ENCODE measurements at places on chromosomes 5 and 9.

- DNase-seq: no peak
Observed at GRCh38 chr9:129040113-129040643, 3.8 kb downstream of the MIGA2 start.

DNA sequence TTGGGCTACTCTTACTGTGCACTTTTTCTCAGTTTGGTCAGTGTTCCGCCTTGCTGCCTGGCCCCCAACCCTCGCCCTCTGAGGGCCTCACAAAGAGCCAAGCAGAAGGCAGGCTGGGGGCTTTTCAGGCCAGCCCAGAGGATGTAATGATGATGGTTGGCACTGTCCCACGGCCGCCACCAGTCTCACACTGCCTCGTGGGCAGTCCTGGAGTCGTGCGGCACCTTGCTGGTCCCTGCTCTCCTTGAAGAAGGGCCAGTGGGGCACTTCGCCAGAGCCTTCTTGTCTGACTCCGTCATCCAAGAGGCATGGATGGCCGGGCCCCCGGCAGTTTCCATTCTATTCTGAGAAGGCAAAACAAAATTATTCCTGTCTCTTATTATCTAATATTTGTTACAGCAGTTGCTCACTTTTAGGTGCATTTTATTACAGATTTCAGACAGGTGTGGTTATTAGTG is 21.0 kb downstream of the TENT4A start:
- no peak for DNase-seq

- DNase-seq: no peak
Observed at GRCh38 chr9:74848153-74848525, 39.6 kb downstream of the TRPM6 start.

GRCh38 chr5:62649476-62650113 is 71.0 kb downstream of the LRRC70 start:
- DNase-seq: no peak

GRCh38 chr9:7209016-7209715 is 451.4 kb downstream of the KDM4C start:
- no peak for DNase-seq

- DNase-seq: no peak
Observed at GRCh38 chr9:17068671-17069070, 66.2 kb upstream of the CNTLN start.

DNA sequence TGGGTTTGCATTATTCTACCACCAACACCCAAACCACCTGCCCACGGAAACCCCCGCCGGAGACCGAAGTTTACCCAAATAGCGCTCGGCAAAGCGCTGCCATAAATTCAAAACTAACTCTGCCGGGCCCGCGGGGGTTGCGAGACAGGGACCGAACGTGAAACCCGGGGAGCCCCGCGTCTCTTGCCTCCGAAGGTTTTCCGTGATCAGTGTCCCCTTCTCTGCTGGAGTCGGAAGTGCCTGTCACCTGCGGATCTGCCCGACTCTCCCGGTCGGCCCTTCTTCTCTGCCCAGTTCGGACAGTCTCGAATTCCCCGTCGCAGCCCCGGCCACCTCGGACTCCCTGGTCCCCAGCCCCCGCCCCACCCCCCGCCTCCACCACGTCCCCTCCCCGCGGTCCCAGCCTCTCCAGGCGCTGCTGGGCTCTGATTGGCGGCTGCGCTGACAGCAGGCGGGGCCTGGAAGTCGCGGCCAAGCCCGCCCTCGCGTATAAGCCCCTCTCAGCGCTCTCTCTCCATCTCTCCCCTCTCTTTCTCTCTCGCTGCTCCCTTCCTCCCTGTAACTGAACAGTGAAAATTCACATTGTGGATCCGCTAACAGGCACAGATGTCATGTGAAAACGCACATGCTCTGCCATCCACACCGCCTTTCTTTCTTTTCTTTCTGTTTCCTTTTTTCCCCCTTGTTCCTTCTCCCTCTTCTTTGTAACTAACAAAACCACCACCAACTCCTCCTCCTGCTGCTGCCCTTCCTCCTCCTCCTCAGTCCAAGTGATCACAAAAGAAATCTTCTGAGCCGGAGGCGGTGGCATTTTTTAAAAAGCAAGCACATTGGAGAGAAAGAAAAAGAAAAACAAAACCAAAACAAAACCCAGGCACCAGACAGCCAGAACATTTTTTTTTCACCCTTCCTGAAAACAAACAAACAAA is at the start of gene RORB:
TSS of gene RORB (plus strand) at position 517 of the 929 bp plus-strand sequence. CDS start 642 bp downstream, outside the sequence.
- DNase-seq: no peak

GRCh38 chr9:32251539-32251938 is 132.9 kb upstream of the ACO1 start:
- no peak for DNase-seq

GRCh38 chr5:77630114-77630680 is 8.3 kb downstream of the OTP start:
- no peak for DNase-seq

DNA sequence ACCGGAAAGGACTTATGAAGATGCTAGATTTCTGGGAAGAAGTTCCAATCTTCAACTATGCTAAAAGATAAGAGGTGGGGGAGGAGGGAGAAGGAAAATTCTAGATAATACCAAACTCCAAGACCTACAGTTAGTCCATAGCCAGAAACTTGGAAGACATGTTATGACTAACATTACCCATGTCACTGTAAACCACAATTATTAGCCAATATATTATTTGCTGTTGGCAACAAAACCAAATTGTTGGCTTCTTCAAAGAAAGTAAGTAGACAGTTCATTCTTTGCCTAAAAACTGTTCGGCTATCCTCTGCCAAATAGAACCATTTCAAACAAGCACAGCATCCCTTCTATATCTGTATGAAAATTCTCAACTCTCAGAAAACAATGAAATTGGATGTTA is 25.1 kb downstream of the PRLR start:
- no peak for DNase-seq

DNA sequence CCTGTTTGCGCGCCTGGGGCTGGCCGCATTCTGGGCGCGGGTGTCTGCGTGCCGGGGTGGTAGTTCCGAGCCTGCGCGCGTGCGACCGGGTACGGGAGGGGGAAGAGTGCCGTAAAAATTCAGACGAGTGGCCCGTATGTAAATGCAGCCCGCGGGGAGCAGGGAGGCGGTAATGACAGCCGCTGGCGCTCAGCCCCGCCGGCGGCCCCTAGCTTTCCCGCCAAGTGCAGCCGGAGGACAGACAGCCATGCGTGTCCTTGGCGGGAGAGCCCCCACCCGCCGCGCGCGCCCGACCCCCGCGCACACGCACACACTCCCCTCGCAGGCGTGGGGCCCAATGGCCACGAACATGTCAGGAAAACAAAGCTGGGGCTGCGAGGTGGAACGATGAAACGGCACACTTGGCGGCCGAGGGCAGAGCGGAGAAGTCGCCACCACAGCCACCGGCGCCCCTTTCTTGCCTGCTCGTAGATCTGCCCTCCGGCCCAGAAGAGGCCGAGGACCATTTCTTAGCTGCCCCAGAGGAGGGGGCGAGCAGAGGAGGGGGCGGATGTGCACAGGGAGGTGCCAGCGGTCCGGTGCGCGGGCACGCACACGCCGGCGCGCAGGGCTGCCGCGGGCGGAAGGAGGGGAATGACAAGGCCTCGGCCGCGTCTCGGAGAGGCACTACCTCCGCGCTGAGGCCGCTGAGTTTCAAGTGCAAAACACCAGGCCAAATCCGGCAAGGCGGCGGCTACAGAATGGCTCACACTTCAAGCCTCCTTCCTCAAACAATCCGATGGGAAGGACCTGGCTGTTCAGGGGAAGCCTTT is 208.4 kb downstream of the MEF2C start:
- DNase-seq: no peak

GRCh38 chr9:86046071-86046636 is 53.2 kb downstream of the GOLM1 start:
- DNase-seq: no peak

- DNase-seq: peak; percentile 40
Observed at GRCh38 chr9:72524820-72525540, 3.6 kb downstream of the TMC1 start.

- no peak for DNase-seq
Observed at GRCh38 chr5:94181895-94182294, 436.5 kb downstream of the KIAA0825 start.

DNA sequence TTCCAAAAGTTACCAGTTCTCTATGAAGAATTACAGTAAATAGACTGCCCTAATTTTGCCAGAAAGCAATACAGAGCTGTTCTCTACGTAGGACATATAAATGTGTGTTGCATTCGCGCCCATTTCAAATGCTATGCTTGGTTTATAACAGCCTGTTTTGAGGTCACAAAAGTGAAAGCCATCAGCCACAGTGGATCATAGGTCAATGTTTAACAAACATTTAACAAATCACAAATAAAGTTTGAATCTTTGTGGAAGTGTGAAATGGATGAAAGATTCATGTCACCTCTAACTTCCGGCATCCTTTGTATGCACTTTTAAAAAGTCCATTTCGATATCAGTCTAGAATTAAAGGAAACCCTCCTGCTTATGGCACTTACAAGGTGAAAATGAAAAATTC is 371.3 kb downstream of the GLIS3 start:
- DNase-seq: no peak

DNA sequence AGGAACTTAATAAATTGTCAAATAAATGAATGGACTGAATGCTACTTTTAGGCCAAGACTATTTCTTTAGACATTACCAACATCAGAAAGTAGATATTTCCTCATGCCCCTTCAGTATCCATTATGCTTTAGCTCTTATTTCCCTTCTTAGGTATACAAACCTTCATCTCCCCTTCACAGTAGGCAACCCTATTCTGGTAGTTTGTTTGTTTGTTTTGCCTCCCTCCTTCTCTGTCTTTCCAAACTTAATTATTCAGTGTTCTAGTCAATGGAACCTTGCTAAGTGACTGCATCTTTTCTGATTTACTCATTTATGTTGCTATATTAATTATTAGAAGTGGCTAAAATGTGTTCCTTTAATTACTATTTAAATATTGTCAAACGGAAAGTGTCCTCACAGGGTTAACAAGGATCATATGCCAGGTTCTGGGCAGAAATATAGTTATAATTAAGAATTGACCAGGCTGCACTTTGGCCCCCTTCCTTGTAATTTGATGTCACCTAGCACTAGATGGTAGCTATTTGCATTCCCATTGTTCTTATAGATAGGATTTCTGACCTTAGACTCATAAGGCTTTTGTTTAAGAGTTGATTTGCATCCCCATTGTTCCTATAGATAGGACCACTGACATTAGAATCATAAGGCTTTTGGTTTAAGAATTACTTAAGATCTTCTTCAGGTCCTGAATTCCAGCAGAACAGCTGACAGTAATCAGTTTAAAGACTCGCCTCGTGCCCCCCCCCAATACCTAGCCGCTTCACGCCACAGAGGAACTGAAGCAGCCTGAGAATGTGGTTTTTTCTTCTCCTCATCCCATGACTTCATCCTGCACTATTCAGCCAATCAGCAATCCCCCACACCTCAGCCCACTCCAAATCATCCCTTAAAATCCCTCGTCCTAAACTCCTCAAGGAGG is 84.4 kb upstream of the NUDT12 start:
- DNase-seq: no peak

- DNase-seq: no peak
Observed at GRCh38 chr9:73216100-73216499, 64.4 kb downstream of the ANXA1 start.

DNA sequence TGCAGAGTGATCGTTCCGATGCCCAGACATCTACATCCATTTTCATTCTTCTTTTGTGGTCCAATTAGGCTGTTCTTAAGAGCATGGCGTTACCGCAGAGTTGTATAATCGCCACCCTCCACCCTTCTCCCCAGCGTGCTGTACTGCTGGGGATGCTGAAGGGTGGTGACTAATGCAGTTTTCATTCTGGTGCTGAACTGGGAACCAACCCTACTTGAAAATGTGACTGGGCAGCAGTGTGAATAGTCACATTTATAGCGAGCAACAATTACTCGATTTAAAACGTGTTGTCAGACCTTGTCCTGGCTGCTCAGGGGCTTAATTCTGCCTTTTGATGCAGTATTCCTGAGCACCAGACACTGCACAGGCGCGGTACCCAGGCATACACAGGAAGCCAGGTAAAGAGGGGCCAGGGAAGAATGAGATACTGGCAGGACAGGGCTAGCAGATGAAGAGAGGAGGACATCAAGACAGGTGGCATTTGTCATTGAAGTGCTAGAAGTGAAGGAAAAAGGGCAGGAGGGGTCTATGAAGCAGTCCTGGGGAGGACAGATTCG is 719 bp upstream of the ISCA1 start:
- no peak for DNase-seq

GRCh38 chr9:96491880-96492525 is 42.0 kb downstream of the HABP4 start:
- no peak for DNase-seq

DNA sequence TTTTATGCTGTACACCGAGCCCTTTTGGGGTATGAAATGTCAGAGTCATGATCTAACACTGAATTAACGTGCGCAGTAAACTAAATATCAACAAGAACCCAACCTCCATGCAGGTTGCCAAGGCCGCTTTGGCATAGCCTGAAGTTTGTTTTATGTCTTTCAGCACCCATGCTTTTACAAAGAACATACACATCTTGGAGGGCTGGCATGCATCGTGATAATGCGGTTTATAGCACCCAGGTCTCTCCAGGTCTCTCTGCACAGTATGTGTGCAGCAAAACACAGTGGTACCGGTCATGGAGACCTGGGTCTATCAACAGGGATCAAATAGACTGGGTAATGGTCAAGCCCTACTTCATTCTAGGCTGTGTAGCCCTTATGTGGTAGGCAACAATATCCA is 11.8 kb downstream of the NPR3 start:
- no peak for DNase-seq

DNA sequence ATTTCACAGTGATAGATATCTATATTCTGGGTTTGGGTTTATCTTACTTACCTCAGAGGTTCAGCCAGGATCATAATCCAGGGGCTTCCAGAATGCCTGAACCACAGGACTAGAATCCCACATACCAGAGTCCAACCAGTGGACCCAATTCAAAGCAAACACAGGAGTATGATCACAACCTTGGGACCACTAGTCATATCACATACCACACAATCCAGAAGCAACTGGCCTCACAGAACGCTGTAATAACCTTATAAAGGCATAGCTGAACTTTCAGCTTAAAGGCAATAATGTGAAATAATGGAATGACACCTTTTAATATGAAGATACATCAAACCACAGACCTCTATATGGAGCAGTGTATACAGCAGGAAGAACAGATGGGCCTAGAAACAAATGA is 25.3 kb downstream of the RAPGEF6 start:
- no peak for DNase-seq

DNA sequence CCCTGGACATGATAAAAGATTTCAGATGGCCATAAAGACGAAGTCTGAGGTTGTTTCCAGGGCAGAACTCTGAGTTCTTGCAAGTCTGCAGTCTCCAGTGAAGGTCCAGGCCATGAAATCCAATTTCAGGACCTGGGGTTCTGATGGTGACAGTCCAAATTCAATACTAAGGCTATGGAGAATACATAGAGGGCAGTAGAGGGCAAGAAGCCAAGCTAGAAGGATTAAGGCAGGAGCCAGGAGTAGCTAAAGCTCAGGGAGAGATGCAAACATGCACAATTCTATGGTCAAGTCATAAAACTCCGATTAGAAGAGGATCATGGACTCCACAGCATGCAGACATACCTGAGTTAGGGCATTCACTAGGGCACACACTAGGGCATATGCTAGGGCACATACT is 11.4 kb downstream of the SLIT3 start:
- no peak for DNase-seq

GRCh38 chr5:128782446-128782845 is 182.8 kb upstream of the SLC27A6 start:
- no peak for DNase-seq

GRCh38 chr5:140207250-140207964 is 32.4 kb downstream of the CYSTM1 start:
- DNase-seq: no peak
